ENCODE measurements at places on chromosomes 2 and 18.

- no peaks in the 10 kb centered on the region for H3K27me3 ChIP-seq
- no peak overlapping the region for H3K27ac ChIP-seq
- no peaks in the 10 kb centered on the region for H3K36me3 ChIP-seq
- no peaks in the 10 kb centered on the region for H3K4me1 ChIP-seq
- DNase-seq: no peak
- no peak overlapping the region for H3K4me3 ChIP-seq
These were observed 97.3 kb upstream of the GCFC2 start for GRCh38 chr2:75807992-75808391.

DNA sequence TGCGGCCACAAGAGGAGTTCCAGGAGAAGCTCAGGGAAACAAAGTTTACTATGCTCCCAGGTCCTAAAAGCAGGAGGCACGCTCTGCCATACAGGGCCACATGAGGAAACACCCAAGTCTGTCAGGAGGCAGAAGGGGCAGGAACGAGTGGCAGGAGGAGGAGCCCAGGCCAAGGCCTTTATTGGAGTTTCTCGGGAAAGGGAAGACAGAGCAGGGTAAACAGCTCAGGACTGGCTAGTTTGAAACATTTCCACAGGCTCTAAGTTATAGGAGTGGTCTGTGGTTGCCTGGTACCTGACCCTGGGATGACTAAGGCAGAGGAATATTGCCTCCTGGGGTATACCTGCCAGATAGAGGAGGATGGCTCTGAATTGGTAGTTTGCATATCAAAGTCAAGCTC lies 3.7 kb upstream of the ZNF638 start:
- H3K4me3 ChIP-seq: no peak overlapping the region
- DNase-seq: peak; percentile 81
- H3K4me1 ChIP-seq: no peaks in the 10 kb centered on the region
- no peaks in the 10 kb centered on the region for H3K36me3 ChIP-seq
- H3K27ac ChIP-seq: no peak overlapping the region

GRCh38 chr18:80245781-80246444 lies 1.4 kb downstream of the PARD6G start:
- no peak overlapping the region for H3K27ac ChIP-seq
- peaks cover 21% of the 10 kb centered on the region for H3K27me3 ChIP-seq
- peak overlapping the region; percentile 73 for H3K4me3 ChIP-seq
- DNase-seq: no peak
- no peaks in the 10 kb centered on the region for H3K4me1 ChIP-seq

GRCh38 chr2:64906853-64907536 lies 82.2 kb upstream of the SLC1A4 start:
- no peak overlapping the region for H3K4me3 ChIP-seq
- no peaks in the 10 kb centered on the region for H3K36me3 ChIP-seq
- no peaks in the 10 kb centered on the region for H3K4me1 ChIP-seq
- H3K27ac ChIP-seq: no peak overlapping the region
- no peaks in the 10 kb centered on the region for H3K27me3 ChIP-seq

- H3K27me3 ChIP-seq: no peaks in the 10 kb centered on the region
- no peak overlapping the region for H3K27ac ChIP-seq
- DNase-seq: peak; percentile 89
- no peak overlapping the region for H3K4me3 ChIP-seq
- no peaks in the 10 kb centered on the region for H3K4me1 ChIP-seq
- no peaks in the 10 kb centered on the region for H3K36me3 ChIP-seq
These were observed 56.7 kb upstream of the ACKR3 start for GRCh38 chr2:236512902-236513435.

DNA sequence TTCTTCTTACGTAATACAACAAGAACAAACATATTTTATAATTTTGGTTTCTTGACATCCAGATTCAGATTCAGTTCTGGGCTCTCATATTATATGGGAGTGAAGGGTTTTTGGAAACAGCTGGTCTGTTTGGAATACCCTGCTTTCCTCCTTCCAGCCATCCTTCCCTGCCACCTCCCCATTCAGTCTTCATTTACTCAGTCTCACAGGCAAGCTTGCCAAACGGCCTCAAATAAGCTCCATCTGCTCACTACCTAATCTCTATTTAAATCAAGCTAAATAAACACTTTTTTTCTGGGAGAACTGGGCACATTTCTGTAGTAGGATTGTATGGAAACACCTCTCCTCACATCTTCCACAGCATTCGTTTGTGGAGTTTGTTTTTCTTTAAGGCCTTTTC lies 147.5 kb downstream of the RND3 start:
- no peak for DNase-seq
- no peaks in the 10 kb centered on the region for H3K36me3 ChIP-seq
- no peaks in the 10 kb centered on the region for H3K4me1 ChIP-seq
- no peak overlapping the region for H3K27ac ChIP-seq
- H3K27me3 ChIP-seq: no peaks in the 10 kb centered on the region

DNA sequence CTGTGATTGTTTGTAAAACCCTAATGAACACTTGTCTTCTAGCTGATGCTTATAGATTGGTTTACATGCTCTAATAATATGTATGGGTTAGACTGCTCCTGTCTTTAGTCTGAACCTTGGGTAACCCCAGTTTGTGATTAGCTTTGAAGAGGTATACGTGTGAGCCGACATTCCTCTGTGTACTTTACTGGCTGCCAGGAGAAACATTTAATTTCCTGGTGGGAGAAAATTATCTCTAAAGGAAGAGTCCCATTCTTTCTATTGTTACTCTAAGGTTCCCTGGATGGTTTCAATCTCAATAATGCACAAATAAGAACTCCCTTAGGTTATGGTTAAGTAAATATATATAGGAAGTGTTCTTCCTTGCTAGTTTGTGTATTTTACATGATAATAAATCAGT lies 143.6 kb upstream of the ZSWIM2 start:
- H3K27me3 ChIP-seq: no peaks in the 10 kb centered on the region
- H3K4me3 ChIP-seq: no peak overlapping the region
- no peaks in the 10 kb centered on the region for H3K4me1 ChIP-seq
- H3K36me3 ChIP-seq: no peaks in the 10 kb centered on the region
- no peak for DNase-seq

DNA sequence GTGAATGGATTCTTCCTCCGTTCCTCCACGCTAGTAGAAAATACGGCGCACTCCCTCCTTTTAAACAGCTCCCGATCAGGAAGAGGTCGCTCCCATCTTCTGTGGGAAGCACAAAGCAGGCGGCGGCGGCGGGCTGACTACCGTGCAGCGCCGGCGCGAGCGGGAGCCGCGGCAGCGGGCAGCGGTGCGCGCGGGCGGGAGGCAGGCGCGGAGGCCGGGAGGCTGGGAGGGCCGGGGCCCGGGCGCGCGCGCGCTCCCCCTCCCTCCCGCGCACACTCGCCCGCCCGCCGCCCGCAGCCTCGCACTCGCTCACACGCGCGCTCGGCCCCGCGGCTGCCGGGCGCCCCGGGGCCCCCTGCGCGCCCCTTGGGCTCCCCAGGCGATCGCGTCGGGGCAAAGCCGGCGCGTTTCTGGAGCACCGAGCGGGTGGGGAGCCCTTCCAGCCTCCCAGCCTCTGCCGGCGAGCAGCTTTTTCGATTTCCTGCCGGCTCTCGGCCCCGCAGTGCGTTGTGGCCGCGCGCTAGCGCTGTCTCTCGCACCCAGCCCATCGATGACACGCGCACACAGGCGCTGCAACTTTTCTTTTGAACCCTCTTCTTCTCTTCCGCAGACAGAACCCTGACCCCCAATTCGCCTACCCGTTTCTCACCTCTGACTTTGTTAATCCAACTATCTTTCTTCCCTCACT lies at the start of gene SLC8A1:
SLC8A1 (minus strand) TSS at position 173 of the 688 bp plus-strand sequence.
- H3K4me3 ChIP-seq: peak within 1 kb of the TSS; percentile 85
- H3K4me1 ChIP-seq: peaks cover 2% of the 10 kb centered on the region
- no peak within 1 kb of the TSS for H3K27ac ChIP-seq
- no peaks in the 10 kb centered on the region for H3K36me3 ChIP-seq
- H3K27me3 ChIP-seq: peaks cover 40% of the 10 kb centered on the region

- no peak for DNase-seq
- H3K36me3 ChIP-seq: no peaks in the 10 kb centered on the region
- no peaks in the 10 kb centered on the region for H3K27me3 ChIP-seq
- H3K4me3 ChIP-seq: no peak overlapping the region
- H3K4me1 ChIP-seq: no peaks in the 10 kb centered on the region
These were observed 342.0 kb downstream of the HRH4 start for GRCh38 chr18:24802456-24802855.

DNA sequence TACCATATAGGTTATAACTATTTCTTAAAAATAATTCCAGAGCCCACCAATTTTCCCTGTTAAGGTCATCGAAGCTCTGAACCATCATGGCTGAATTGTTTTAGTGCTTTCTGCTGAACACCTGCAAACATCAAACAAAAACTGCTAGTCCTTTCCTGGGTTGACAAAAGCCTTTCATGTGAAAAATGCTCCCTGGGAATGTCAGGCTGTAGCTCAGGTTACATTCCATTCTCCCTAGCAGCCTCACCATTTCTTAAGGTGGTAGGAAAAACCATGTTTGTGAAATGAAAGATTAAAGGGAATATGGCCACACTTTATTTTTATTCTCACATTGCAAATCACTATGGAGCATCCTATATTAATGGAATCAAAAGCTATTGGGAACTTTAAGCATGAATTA lies 5.7 kb downstream of the TCF4 start:
- DNase-seq: peak; percentile 56
- no peak overlapping the region for H3K4me3 ChIP-seq
- no peaks in the 10 kb centered on the region for H3K27me3 ChIP-seq
- no peaks in the 10 kb centered on the region for H3K36me3 ChIP-seq

DNA sequence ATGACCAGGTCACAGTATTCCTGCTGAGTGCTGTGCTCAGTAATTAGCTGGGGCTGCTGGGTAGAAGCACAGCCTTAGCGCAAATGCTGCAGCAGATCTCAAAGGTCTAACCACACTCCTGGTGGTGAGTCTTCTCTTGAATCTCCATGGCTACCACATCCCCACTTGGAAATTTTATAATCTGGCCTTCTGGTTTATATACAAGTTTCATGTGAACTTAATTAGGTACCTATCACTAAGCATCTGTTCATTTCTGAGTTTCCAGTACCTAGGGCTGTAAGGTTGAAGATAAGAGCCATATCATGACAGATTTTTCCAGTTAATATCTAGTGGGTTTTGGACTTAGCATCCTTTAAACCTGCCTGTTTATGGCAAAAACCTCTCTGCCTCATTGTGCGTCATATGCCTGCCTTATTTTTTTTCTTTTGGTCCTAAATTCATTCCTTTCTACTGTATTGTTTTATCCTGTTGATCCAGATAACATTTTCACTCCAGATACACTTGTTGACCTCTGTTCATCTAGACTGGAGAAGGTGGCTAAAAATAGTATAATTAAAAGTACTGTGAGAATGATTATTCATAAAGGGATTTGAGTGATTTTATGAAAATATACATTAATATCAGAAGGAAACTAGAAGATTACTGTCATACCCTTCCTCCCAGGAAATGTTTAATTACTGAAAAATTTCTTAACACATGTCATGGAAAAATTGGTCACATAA lies 168.4 kb upstream of the THUMPD2 start:
- H3K36me3 ChIP-seq: no peaks in the 10 kb centered on the region
- no peak overlapping the region for H3K27ac ChIP-seq
- no peak for DNase-seq
- H3K27me3 ChIP-seq: no peaks in the 10 kb centered on the region

DNA sequence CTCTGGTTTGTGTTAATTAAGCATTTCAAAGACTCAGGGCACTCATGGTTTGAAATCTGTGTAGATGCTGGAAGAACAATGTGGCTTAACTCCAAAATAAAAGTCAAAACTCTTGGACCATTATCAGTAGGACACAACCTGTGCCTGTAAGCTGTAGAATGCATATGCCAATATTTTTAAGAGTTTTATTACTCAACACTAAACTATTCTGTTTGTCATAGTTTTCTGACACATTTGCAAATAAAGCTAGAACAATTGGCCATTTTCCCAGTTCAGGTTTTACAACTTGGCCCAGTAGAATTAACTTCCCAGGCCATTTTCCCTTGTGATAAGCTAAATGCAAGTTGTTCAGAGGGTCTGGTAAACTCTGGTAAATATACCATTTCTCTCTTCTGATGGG lies 713.1 kb downstream of the CBLN2 start:
- no peaks in the 10 kb centered on the region for H3K27me3 ChIP-seq
- DNase-seq: no peak
- no peak overlapping the region for H3K4me3 ChIP-seq
- no peaks in the 10 kb centered on the region for H3K36me3 ChIP-seq

GRCh38 chr2:32952761-32953476 lies 6.2 kb downstream of the LTBP1 start:
- H3K27me3 ChIP-seq: no peaks in the 10 kb centered on the region
- H3K4me1 ChIP-seq: no peaks in the 10 kb centered on the region
- DNase-seq: no peak
- no peak overlapping the region for H3K27ac ChIP-seq

GRCh38 chr2:241849616-241850543 lies 8.8 kb downstream of the PDCD1 start:
- H3K36me3 ChIP-seq: no peaks in the 10 kb centered on the region
- H3K4me1 ChIP-seq: no peaks in the 10 kb centered on the region
- peak; percentile 53 for DNase-seq
- H3K27ac ChIP-seq: no peak overlapping the region
- no peak overlapping the region for H3K4me3 ChIP-seq

DNA sequence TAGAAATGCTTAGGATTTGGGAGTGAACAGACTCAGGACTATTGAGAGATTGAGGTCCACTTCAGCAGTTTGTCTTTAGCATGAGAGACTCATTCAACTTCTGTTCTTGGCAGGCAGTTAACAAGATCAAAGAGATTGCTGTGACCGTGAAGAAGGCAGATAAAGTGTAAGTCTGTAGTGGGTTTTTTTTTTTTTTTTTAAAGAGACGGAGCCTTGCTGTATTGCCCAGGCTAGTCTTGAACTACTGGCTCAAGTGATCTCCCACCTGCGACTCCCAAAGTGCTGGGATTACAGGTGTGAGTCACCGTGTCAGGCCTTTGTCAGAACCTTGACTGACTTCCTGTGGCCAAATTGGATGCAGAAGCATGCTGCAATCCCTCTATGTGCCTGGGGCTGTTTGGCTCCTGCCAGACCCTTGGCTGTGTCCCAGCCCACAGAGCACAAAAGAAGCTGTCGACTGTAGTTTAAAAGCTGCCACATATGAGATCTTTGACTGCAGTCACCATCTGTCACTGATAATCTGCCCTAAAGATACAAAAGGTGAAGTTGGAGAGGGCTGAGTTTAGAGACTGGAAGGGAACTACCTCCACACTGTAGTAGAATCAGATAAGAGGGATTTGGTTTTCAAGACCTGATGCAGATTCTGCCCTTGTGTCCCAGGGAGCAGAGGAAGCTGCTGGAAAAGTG lies 9.9 kb downstream of the CCT7 start:
- H3K36me3 ChIP-seq: peaks cover 93% of the 10 kb centered on the region
- H3K27ac ChIP-seq: no peak overlapping the region
- H3K27me3 ChIP-seq: no peaks in the 10 kb centered on the region
- DNase-seq: peak; percentile 53
- no peak overlapping the region for H3K4me3 ChIP-seq
- H3K4me1 ChIP-seq: peaks cover 2% of the 10 kb centered on the region

GRCh38 chr2:43111788-43112554 lies 114.4 kb downstream of the ZFP36L2 start:
- H3K4me3 ChIP-seq: no peak overlapping the region
- H3K4me1 ChIP-seq: peaks cover 5% of the 10 kb centered on the region
- no peak overlapping the region for H3K27ac ChIP-seq

GRCh38 chr2:179479947-179480346 lies 215.3 kb upstream of the SESTD1 start:
- no peak for DNase-seq
- H3K36me3 ChIP-seq: no peaks in the 10 kb centered on the region
- no peaks in the 10 kb centered on the region for H3K4me1 ChIP-seq
- no peak overlapping the region for H3K4me3 ChIP-seq

- no peaks in the 10 kb centered on the region for H3K27me3 ChIP-seq
- H3K4me3 ChIP-seq: no peak overlapping the region
- H3K36me3 ChIP-seq: no peaks in the 10 kb centered on the region
- no peak for DNase-seq
- H3K4me1 ChIP-seq: no peaks in the 10 kb centered on the region
These were observed 93.6 kb downstream of the DNER start for GRCh38 chr2:229620759-229621158.

All from endodermal cell (in vitro differentiated cells).